Dermis microvascular lymphatic vessel endothelial cell (primary cell): ENCODE measurements at places on chromosomes 4 and X. TPM values are rescaled to one million over a fixed set of nuclear protein-coding genes. Genes with fewer than 3 reads are reported as not detected.

ADH1B gene
- 0.13 TPM in 2 replicates for total RNA-seq

DNA sequence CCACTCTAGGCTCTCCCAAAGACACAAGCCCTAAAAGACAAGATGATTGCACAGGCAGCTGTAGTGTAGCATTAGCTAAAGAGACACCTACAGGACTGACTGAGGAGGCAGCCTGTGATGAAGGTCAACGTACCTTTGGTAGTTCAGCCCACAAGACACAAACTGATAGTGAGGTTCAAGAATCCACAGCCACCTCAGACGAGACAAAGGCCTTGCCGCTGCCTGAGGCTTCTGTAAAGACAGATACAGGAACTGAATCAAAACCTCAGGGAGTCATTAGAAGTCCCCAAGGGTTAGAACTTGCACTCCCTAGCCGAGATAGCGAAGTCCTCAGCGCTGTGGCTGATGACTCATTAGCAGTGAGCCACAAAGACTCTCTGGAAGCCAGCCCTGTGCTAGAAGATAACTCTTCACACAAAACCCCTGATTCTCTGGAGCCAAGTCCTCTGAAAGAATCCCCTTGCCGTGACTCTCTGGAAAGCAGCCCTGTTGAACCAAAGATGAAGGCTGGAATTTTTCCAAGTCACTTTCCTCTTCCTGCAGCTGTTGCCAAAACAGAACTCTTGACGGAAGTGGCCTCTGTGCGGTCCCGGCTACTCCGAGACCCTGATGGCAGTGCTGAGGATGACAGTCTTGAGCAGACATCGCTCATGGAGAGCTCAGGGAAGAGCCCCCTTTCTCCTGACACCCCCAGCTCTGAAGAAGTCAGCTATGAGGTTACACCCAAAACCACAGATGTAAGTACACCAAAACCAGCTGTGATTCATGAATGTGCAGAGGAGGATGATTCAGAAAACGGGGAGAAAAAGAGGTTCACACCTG, 306.3 kb downstream of the ANK2 start:
- peak; percentile 63 for DNase-seq

- no peak for DNase-seq
These were observed 61.8 kb downstream of the POLR2B start for GRCh38 chr4:57040510-57040909.

ADH6 gene
- total RNA-seq: not detected in 2 replicates

DIPK2B gene
- total RNA-seq: 57.9 and 86.7 TPM in 2 replicates

JADE3 gene
- total RNA-seq: 8.5 and 12.8 TPM in 2 replicates

DDX53 gene
- not detected in 2 replicates for total RNA-seq

DNA sequence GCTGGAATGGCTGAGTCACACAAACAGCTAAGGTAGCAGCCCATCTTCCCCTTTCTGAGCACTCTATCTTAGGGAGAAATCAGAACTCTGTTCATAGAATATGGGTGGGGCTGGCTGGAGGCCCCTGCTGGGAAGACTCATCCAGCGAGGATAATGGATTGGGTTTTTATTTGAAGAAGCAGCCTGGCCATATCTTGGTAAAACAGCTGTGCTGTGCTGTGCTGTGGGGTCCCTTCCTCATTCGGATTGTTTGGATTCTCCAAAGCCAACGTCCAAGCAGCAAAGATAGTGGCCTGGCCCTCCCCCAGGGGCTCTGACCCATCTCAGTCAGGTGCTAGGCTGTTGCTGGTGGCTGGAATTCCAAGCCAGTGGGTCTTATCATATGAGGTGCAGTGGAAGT, 63.8 kb downstream of the ZNF718 start:
- no peak for DNase-seq
